SK-N-DZ (cell line): ENCODE measurements at places on chromosomes 2 and 18.

DNA sequence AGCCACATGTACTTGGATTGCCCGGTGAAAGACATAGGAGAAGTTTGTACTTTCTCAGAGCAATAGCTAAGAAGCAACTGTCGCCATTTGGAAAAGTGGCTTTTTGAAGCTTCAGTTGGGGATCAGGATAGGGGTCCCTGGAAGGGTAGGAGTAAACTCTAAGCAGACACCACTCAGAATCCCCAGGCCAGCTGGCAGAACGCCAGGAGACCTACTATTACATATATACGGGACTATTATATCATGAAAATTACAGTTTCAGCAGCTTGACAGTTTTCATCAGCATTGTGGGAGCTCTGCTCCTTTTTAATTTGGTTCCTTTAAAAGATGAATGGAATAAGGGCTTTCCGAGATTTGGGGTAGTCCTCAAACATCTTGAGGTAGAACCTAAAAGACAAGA lies 54.9 kb downstream of the SRD5A2 start:
- DNase-seq, result no peak

DNA sequence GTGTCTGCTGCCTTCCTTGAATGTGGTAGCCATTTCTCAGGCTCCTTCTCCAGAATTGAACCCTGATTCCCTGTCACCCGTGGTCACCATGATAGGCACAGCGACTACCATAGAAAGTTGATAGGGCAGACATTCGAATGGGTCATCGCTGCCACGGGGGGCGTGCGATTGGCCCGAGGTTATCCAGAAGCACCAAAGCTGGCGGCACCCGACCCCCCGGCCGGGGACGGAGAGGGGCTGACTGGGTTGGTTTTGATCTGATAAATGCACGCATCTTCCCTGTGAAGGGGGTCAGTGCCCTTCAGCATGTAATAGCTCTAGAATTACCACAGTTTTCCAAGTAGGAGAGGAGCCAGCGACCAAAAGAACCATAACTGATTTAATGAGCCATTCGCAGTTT lies 94.0 kb upstream of the ANKRD30BL start:
- no peak for DNase-seq

DNA sequence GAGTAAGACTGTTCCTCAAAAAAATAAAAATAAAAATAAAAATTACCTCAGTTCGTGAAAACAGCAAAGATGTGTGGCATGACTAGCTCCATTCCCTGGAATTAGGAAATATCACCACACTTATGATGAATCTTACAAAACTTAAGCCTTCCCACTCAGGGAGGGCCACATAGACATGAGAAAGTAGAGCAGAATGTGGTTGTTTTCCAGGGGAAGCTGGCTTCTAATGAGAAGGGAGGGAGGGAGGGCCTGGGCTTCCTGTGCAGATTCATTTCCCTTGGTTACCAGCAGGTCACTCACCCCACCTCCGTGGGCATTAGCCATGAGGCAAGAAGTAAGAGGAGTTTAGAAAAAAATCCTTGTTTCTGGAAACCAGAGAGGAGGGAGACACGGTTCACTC lies 95.9 kb upstream of the RMDN2 start:
- no peak for DNase-seq

DNA sequence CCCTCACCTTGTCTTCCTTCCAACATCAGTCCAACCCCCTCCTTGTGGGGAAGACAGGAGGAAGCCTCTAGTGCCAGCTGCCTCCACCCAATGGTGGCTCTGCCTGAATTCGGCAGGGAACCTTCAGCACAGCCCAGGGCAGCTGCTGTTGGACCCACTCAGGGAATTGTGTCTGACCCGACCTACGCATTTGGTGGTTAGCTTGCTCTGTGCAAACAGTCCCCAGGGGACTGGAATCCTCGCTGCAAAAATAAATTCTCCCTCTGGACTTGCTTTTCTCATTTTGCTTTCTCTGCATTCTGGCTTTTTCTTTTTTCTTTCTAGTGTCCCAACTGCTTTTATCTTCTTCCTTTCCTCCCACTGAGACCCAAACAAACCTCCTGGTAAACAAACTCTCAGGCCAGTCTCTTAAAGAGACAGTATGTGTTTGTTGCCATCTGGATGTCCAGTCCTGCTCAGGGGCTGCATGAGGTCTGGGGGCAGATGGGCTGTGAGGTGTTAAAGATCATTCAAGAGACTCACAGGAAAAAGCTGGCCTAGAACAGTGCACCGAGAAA lies 137.7 kb upstream of the HAAO start:
- peak; percentile 28 for DNase-seq

GRCh38 chr2:8677646-8678592 lies 3.9 kb upstream of the ID2 start:
- DNase-seq, result peak; percentile 77

- DNase-seq, result no peak
Observed at GRCh38 chr2:210162466-210163124, 8.6 kb downstream of the KANSL1L start.

GRCh38 chr18:13703899-13704298 lies 22.5 kb downstream of the FAM210A start:
- DNase-seq, result peak; percentile 20

GRCh38 chr2:100679211-100679610 lies 116.4 kb downstream of the PDCL3 start:
- no peak for DNase-seq

DNA sequence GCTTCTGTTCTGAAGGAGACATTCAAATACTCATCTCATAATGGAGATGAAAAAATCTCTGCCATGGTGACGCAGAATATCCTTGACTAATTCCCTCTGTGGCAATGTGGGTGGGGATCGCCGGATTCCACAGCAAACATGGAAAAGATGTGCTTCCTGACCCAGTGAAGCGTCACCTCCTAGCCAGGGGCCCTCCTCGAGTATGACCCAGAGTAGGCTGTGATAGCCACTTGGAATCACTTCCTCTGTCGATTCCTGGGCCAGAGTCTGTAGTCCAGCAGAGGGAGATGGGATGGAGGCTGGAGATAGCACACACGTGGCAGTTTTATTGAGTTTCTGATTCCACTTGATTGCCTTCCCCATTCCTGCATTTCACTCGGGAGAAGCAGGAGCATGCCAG lies 36.8 kb downstream of the DRC1 start:
- no peak for DNase-seq

DNA sequence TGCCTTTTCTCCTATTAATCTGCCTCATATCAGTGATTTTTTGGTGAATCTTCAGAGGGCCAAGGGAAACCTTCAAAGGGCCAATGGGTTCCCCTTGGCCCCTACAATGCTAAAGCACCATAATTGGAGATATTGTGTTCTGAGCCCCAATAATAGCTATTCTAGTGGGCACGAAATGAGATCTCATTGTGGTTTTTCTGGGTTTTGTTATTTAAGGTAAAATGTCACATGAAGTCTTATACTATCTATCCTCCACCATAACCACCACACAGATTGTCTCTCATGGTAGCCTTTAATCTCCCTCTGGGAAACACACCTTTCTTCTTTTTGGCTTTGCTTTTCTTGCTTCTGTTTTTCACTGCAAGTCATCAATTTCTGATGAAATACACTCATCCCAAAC lies 152.8 kb downstream of the B3GNT2 start:
- DNase-seq, result no peak

- DNase-seq, result no peak
Observed at GRCh38 chr2:233334915-233335314, 19.4 kb upstream of the DGKD start.

GRCh38 chr2:149767516-149767974 lies 180.0 kb upstream of the MMADHC start:
- DNase-seq, result no peak

DNA sequence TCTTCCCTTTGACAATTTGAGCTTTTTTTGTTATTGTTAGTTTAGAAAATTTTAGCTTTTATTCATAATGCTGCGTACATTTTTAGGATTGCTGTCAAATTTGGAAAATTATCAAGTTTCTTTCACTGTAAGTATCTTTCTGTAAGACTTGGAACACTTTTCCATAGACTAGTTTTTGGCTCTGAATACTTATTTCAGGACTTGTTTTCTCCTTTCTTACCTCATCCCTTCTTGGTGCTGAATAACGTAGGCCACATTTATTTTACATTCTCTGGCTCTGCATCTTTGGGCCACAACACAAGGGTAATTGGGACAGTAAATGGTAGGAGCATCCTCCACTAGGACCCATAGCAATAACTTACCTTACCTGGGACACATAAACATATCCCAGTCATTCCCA lies 85.1 kb downstream of the CCDC85A start:
- DNase-seq, result no peak

DNA sequence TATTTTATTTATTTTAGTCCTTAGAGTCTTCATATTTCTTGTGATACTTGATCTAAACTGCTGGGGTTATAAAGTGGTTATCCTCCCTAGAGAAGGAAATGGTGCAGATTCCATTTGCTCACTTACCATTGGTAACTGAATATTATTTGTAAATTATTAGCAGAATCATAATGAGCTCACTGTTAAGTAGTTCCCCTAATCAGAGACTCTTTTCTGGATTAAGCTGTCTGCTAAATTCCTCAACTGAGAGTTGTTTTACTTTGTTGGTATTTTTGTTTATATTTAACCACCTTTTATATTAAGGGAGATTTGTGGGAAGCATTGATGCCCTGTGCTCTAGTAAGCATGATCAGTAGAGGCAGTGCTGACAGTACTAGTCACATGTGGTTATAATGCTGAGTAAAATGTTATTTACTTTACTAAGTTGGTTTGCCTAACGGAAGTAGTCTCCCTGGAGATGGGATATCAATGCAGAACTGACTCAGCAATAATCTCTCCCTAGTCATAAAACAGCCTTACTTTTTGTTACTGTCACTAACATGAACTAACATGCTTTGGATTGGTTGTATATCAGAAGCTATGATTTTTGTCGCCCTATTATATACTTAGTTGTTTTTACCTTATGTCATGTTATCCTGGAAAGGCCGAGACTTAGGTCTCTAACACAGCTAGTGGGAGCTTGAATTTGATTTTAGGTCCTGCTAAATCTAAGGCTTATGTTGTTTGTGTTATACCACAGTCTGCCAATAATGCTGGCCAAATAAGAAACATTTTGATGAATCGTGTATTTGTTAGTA lies 166.7 kb downstream of the MCFD2 start:
- DNase-seq, result no peak

- no peak for DNase-seq
Observed at GRCh38 chr2:26527726-26528585, 50.0 kb upstream of the OTOF start.

DNA sequence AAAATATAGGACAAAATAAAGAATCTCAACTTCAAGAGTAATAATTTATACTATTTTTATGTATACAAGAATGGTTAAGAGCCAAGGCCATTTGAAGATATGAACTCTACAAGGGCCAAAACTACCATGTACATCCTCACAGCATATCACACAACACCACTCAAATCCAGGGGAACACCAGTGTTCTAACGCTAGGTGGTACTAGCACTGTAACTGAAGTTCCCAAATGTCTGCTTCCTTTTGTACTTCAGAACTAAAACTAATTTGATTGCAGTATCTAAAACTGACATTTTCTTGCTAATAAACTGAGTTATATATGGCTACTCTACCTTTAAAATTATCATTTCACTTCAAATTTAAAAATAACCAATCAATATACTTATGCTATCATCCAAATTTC lies 47.0 kb downstream of the REV1 start:
- DNase-seq, result no peak

GRCh38 chr2:75592030-75592429 lies 31.3 kb upstream of the EVA1A start:
- DNase-seq, result no peak

- DNase-seq, result no peak
Observed at GRCh38 chr2:88537640-88538039, 85.1 kb upstream of the FOXI3 start.

DNA sequence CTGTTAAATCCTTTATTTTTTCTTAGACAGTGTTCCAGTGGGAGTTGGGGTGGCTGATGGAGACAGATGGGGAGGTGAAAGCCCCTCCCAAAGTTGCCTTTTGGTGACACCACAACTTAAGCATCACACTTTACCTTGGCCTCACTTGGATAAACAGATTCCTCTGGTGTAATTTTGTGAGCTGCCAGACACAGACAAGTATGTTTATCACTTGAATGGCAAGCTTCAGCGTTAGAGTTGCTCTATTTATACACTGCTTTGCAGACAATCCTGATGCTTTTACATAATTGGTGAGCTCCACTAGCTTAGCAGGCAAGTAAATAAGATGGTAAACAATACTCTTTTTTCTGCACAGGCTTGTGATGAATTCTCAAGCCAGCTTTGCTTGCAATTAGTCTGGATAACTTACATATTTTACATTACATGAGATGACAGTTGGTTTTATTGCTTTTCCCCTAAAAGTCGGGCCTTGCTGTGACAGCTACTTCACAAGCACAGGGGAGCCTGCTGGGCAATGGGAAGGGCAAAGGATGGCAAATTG lies 226.2 kb downstream of the SLC8A1 start:
- no peak for DNase-seq

DNA sequence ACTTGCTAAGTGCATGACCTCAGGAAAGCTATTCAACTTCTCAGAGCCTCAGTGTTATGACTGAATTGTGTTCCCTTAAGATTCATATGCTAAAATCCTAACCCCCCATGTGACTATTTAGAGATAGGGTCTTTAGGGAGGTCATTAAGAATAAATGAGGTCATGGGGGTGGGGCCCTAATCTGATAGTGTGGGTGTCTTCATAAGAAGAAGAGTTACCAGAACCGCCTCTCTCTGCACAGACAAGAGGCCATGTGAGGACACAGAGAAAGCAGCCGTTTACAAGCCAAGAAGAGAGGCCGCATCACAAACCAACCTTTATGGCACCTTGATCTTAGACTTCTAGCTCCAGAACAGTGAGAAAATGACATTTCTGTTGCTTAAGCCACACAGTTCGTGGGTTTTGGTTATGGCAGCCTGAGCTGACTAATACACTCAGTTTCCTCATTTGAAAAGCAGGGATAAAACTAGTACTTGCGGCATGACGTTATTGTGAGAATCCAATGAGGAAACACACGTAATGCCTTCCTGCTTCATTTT lies 9.9 kb downstream of the SH2D6 start:
- DNase-seq, result peak; percentile 39
